ENCODE measurements at places on chromosomes 11 and 22. TPM values are rescaled to one million over a fixed set of nuclear protein-coding genes. Genes with fewer than 3 reads are reported as not detected.

DNA sequence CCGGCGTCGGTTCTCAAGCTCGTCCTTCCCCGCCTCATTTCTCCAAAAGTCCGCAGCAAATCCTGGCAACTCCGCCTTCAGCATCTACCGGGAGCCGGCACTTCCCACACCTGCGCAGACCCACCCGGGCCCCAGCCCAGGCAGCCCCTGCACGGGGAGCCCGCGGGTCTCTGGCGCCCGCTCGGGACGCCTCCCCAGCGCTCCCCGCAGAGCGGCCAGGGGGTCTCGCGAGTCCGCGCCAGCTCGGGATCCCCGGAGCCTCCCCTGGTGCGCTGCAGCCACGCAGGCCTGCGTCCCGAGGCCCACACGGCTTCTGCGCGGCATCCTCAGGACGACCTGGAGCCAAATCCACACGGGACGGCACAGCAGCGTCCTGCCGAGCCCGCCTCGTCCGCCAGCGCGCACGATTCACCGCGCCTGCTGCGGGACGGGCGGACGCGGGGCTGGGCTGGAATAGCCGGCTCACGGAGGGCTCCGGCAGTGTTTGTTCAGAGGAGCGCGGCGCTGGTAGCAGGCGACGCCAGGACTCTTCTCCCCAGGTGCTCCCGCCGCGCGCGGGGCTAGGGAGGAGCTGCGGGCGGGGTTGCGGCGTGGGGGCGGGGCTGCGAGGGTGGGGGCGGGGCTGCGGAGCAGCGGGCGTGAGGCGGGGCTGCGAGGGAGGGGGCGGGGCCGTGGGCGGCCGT is 816 bp upstream of the PHRF1 start:
- H3K4me3 ChIP-seq: peak overlapping the region; percentile 85
- H3K27me3 ChIP-seq: peaks cover 4% of the 10 kb centered on the region
- H3K36me3 ChIP-seq: peaks cover 6% of the 10 kb centered on the region

DNA sequence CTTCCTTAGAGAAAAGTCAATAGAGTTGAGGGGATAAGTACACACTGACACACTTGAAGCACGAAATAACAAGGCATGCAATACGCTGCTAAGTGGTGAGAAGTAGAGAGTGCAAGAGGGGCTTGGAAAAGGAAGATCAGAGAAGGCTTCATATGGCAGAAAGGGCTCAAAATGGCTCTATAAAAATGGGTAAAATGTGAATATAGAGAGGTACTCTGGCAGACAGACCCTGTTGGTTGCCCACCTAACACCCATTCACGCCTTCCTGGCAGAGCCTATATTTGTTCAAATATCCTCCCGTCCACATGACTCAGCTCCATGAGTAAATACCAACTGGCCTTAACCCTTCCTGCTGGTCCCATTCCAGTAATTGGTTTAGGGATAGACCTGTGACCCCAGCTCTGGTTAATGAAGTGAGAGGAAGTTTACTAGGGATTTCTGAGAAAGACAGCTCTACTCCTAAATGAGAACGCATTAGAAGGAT is 38.9 kb upstream of the CCDC34 start:
- no peaks in the 10 kb centered on the region for H3K36me3 ChIP-seq
- peaks cover 2% of the 10 kb centered on the region for H3K27me3 ChIP-seq
- DNase-seq: no peak
- no peak overlapping the region for H3K4me3 ChIP-seq
- H3K4me1 ChIP-seq: no peaks in the 10 kb centered on the region
- H3K27ac ChIP-seq: no peak overlapping the region

DNA sequence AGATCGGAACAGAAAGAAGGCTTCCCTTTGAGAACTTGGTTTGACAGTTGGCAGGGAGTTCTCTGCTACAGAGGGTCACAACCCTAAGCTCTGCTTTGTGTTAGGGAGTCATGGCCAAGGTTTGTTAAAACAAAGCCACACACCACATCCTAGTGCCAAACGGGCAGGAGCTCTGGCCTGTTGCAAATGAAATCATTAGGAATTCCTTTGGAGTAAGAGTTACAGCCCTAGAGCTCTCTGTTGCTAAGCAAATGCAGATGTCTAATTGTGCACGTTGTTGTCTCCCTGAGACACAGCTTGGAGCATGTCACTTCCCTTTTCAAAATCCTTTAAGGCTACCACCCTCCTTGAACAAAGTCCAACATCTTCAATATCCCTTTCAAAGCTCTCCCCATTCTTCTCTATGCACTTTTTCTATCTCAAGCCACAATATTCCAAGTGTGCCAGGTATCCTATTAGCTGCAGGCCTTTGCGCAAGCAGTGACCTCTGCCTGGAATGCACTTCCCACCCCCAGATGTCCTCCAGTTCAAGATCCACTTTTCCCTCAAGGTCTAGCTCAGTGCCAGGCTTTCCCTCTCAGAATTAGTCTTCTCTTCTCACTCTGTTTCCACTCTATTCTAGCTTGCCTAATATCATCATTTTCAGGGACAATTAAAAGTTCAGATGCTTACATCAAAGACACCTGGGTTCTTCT is 253.7 kb upstream of the POU2AF2 start:
- H3K27me3 ChIP-seq: peaks cover 2% of the 10 kb centered on the region
- no peak overlapping the region for H3K4me3 ChIP-seq
- DNase-seq: no peak
- H3K4me1 ChIP-seq: no peaks in the 10 kb centered on the region
- H3K36me3 ChIP-seq: no peaks in the 10 kb centered on the region

DNA sequence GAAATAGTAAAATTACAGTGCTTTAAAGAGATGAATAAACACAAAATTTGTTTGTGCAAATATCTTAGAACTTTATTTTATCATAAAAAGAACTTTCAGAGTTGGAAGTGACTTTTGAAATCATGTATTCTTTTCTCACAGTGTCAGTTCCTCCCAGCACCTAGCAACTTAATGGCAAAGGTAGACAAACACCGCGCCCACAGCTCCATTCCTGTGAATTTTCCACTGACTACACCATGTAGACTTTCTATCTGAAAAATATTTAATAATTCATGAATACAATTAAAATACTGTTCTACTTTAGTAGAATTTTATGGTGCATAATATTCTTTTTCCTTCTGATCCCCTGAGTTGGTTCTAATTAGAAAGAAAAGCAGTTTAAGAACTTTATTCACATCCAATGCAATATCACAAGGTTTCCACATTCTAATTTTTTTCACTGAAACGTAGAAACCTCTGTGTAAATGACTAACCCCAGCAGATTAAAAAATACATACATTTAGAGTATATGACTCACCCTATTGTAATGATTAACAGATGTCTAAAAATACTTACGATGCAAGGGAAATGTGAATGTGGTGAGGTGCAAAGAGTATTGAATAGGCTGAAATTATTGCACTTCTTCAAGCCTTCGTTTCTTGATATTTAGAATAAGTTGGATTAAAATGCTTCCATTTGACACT is 218.2 kb upstream of the CCDC179 start:
- no peak for DNase-seq
- no peaks in the 10 kb centered on the region for H3K4me1 ChIP-seq
- H3K36me3 ChIP-seq: no peaks in the 10 kb centered on the region

- peaks cover 23% of the 10 kb centered on the region for H3K27me3 ChIP-seq
- H3K4me3 ChIP-seq: no peak overlapping the region
- no peak for DNase-seq
These were observed 86.4 kb upstream of the BIRC3 start for GRCh38 chr11:102230911-102231310.

DNA sequence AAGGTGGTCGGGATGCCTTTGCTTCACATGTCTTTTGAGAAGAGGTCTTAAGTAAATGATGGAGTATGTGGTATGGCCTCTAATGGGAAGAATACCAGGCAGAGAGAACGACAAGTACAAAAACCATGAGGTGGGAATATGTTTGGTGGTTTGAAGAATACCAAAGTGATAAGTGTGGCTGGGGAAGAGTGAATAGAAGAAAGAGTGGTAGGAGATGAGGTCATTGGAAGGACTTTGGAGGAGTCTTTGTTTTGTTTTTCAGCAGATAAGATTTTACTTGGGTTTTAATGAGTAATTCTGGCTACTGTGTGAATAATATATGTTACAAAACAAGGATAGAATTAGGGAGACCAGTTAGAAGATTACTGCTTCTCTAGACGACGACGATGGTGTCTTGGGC is 515.4 kb downstream of the RAB38 start:
- H3K27me3 ChIP-seq: no peaks in the 10 kb centered on the region
- no peak overlapping the region for H3K4me3 ChIP-seq
- no peaks in the 10 kb centered on the region for H3K36me3 ChIP-seq
- no peak overlapping the region for H3K27ac ChIP-seq

DNA sequence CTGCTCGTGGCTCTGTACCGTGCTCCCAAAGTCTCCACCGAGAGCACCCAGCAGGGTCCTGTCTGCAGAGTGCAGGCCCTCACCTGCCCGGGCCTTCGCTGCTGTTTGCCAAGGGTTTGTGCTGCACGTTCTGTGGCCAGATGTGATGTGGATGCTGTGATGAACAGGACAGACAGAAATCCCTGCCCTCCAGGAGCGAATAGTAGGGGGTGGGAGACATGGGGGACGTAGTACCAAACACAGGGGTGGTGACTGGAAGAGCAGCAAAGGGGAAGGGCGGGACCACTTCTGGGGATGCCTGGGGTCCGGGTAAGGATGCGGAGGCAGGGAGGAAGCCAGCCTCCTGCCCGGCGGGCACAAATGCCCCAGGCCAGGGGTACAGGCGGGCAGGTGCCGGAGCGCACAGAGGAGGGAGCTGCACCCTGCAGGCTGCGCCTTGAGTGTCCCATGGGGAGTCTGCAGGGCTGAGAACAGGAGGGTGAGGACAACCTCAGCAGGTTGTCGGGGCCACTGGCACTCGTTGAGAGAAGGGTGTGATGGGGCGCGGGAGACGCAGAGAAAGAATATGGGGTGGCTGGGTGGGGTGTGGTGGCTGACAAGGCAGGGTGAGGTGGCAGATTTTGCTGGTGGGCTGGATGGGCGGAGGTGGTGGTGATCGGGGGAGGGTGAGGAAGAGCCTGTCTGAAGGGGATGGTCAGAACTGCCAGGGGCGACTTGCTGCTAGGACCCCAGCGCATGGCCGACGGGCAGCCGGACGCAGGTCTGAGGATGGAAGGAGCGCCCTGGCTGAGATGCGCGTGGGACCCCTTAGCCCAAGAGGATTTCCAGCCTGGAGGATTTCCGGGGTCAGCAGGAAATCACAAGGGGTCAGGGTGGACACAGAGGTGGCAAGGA is 16.3 kb upstream of the CTSD start:
- peaks cover 2% of the 10 kb centered on the region for H3K27me3 ChIP-seq
- no peaks in the 10 kb centered on the region for H3K36me3 ChIP-seq
- no peak overlapping the region for H3K4me3 ChIP-seq
- no peak overlapping the region for H3K27ac ChIP-seq
- no peaks in the 10 kb centered on the region for H3K4me1 ChIP-seq

DNA sequence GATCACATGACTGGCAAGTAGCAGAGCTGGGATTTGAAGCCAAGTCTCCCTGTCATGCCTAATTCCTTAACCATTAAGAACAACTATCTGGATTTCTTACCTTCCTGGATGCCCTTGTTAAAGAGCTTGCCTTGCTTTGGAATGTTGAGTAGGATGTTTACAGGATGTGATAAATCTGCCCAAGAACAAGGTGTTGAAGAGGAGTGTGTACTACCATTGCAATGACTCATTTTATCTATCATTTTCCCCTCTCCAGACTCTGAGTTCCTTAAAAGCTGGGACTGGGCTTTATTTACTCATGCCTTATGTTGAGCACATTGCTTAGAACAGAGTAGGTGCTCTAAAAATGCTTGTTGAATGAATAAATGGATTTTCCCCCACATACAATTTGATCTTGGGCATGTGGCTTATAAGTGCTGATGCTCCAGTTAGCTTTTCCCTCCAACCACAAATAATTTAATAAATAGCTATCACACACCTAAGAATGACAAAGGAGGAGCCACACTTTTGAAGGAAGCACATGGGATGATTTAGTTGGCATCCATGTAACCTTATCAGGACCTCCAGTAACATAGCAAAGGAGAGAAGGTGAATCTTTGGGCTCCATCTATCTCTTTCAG is 268.6 kb upstream of the SESN3 start:
- H3K36me3 ChIP-seq: no peaks in the 10 kb centered on the region
- H3K4me3 ChIP-seq: no peak overlapping the region
- H3K27ac ChIP-seq: no peak overlapping the region
- no peak for DNase-seq
- peaks cover 7% of the 10 kb centered on the region for H3K4me1 ChIP-seq
- H3K27me3 ChIP-seq: no peaks in the 10 kb centered on the region

DNA sequence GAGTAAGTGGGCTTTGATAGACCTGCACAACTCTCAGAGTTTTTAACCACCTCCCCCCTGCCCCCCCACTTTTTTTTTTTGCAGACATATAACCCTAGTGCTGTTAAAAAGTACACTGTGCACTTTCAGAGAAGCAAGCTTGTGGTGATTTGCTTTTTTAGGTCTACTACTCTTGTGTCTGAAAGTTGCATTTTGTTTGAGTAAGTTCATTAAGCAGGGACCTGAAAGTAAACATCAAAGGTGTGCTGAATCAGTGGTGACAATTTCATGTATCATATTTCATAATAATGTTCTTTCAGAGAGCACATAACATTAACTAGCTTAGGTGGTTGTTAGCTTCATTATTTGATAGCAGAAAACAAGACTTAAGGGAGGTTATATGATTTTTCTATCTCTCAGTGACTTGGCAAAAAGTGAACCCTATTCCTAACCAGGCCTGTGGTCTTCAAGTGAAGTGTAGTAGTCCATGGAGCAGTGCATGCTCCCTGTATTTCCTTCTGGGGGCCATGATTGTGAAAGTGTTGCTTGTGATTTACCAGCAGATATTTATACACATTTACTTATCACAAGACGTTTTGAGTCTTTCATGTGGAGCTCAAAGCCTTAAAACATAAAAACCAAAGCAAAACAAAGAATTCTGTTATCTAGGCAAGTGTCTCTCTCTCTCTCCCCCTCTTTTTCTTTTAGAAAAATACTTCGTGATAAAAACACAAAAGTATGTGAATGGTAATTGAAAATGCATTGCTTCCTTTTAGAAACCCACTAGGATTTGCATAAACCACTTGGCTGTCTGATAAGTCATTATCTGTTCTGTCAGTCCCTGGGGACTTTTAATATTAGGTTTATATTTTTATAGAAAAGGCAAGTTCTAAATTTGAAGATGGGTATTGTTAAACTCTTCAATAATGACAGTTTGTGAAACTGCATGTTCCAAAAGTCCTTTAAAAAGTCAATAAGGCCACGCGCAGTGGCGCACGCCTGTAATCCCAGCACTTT is 7.5 kb upstream of the RAG2 start:
- H3K27me3 ChIP-seq: peaks cover 23% of the 10 kb centered on the region
- no peaks in the 10 kb centered on the region for H3K36me3 ChIP-seq
- DNase-seq: no peak
- no peak overlapping the region for H3K4me3 ChIP-seq
- peaks cover 1% of the 10 kb centered on the region for H3K4me1 ChIP-seq
- no peak overlapping the region for H3K27ac ChIP-seq

DNA sequence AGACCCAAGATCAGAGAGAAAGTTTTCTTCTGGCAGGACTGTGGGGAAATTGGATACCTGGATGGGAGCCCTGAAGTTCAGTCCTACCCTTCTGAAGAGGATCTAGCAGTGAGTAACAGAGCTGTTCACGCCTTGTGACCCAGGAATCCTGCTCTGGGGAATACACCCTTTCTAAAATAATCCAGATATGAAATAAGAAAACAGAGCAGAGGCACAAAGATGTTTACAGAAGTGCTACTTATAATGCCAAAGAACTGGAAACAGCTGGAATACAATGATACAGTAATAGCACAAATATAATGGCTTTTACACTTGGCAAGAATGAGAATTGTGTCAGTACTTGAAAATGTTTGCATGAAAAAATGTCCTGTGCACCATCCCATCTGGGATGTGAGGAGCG is 304.0 kb upstream of the NARS2 start:
- no peaks in the 10 kb centered on the region for H3K4me1 ChIP-seq
- H3K36me3 ChIP-seq: no peaks in the 10 kb centered on the region
- no peak for DNase-seq
- H3K27me3 ChIP-seq: no peaks in the 10 kb centered on the region
- no peak overlapping the region for H3K27ac ChIP-seq
- no peak overlapping the region for H3K4me3 ChIP-seq

The C11orf16 gene
- total RNA-seq: not detected

The OR8D1 gene
- not detected for total RNA-seq

The DEFB131B gene
- total RNA-seq: not detected

The ESRRA gene
- 60.6 TPM for total RNA-seq
